ENCODE measurements at places on chromosomes 11 and 22. TPM values are rescaled to one million over a fixed set of nuclear protein-coding genes. Genes with fewer than 3 reads are reported as not detected.

DNA sequence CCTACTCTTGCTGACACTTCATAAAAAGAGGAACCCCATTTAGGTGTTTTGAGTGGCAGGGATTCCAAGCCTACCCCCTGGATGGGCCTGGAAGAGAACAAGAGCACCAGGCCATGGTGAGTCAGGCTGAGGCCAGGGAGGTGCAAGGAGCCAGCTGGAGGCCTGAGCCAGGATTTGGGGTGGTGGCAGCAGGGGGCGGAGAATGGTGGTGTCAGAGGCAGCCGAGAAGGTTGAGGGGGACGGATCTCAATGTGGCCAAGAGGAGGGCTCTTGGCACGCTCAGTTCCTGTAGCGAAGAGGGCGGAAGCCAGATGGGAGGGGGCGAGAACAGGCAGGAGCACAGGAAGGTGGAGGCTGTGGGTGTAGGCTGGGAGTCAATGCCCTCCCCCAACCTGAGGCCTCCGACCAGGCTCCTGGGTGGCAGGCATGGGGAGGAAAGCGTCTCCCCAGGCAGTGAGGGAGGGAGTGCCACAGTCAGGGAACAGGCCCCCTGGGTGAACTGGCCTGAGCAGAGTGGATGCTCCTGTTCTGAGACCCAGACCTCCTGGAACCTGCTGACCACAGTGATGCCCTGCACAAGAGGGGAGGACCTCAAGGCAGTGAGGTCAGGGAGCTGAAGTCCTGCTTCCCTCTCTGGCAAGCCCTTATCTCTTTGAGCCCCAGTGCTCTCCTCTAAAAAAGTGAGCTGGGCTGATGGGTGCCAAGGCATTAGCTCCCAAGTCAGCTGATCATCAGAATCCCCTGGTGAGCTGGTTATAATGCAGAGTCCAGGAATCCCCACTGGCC is 13.9 kb downstream of the RTN4RL2 start:
- H3K4me3 ChIP-seq: no peak overlapping the region
- DNase-seq: no peak
- H3K27me3 ChIP-seq: peaks cover 55% of the 10 kb centered on the region
- no peak overlapping the region for H3K27ac ChIP-seq
- no peaks in the 10 kb centered on the region for H3K36me3 ChIP-seq
- peaks cover 8% of the 10 kb centered on the region for H3K4me1 ChIP-seq

- H3K4me3 ChIP-seq: no peak overlapping the region
- H3K36me3 ChIP-seq: peaks cover 19% of the 10 kb centered on the region
- peaks cover 44% of the 10 kb centered on the region for H3K4me1 ChIP-seq
- no peaks in the 10 kb centered on the region for H3K27me3 ChIP-seq
- no peak overlapping the region for H3K27ac ChIP-seq
Observed at GRCh38 chr11:12502046-12502445, 124.7 kb downstream of the PARVA start.

GRCh38 chr11:15117751-15118150 is 3.0 kb downstream of the INSC start:
- DNase-seq: peak; percentile 57
- no peak overlapping the region for H3K4me3 ChIP-seq
- no peak overlapping the region for H3K27ac ChIP-seq
- H3K36me3 ChIP-seq: no peaks in the 10 kb centered on the region
- peaks cover 11% of the 10 kb centered on the region for H3K4me1 ChIP-seq

- H3K27me3 ChIP-seq: no peaks in the 10 kb centered on the region
- no peak for DNase-seq
- peak overlapping the region; percentile 56 for H3K27ac ChIP-seq
- H3K4me3 ChIP-seq: no peak overlapping the region
- no peaks in the 10 kb centered on the region for H3K36me3 ChIP-seq
- no peaks in the 10 kb centered on the region for H3K4me1 ChIP-seq
Observed at GRCh38 chr11:26580929-26581328, 8.9 kb upstream of the MUC15 start.

DNA sequence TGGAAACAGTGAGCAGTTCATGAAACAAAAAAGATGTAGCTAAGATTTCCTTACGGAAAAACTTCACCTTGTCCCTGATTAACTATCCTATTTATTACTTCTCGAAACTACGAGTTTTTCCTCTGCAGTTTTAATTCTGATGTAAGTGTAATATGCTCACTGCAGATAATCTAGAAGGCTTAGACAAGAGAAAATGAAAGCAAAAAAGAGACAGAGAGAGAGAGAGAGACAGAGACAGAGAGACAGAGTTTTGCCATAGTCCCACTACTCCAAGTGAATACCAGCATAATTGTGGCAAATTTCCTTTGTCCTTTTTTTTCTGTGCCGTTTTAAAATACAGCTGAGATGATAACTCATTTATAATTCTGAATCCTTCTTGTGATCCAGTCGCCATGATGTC is 24.8 kb downstream of the FSHB start:
- no peaks in the 10 kb centered on the region for H3K36me3 ChIP-seq
- H3K4me3 ChIP-seq: no peak overlapping the region
- no peaks in the 10 kb centered on the region for H3K4me1 ChIP-seq
- DNase-seq: no peak
- H3K27ac ChIP-seq: no peak overlapping the region
- no peaks in the 10 kb centered on the region for H3K27me3 ChIP-seq

GRCh38 chr11:72932132-72932570 is 117.9 kb downstream of the ATG16L2 start:
- H3K4me3 ChIP-seq: no peak overlapping the region
- H3K36me3 ChIP-seq: no peaks in the 10 kb centered on the region
- no peak for DNase-seq
- peaks cover 2% of the 10 kb centered on the region for H3K4me1 ChIP-seq

- no peak for DNase-seq
- no peak overlapping the region for H3K4me3 ChIP-seq
- peaks cover 24% of the 10 kb centered on the region for H3K4me1 ChIP-seq
- no peak overlapping the region for H3K27ac ChIP-seq
Observed at GRCh38 chr11:44112091-44112821, 16.8 kb downstream of the EXT2 start.

- H3K4me3 ChIP-seq: no peak overlapping the region
- H3K27ac ChIP-seq: no peak overlapping the region
- peaks cover 14% of the 10 kb centered on the region for H3K4me1 ChIP-seq
- no peak for DNase-seq
- no peaks in the 10 kb centered on the region for H3K27me3 ChIP-seq
Observed at GRCh38 chr11:100640646-100641045, 46.4 kb upstream of the ARHGAP42 start.

DNA sequence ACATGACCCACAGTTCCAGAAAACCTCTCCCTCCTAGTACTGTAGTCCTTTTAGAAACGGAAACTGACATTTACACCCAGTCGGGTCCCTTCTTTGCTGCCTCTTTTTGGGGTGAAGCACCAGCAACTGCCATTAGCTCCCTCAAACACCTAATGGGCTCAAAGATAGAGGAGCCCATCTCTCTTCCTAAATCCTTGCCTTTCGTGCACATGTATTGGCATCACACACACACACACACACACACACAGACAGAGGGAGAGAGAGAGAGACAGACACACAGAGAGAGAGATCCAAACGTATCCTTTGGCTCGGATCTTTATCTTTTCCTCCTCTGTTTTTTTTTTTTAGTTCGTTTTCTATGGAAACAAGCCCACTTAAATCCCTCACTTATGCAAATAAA is 716 bp downstream of the GRM5 start:
- H3K36me3 ChIP-seq: no peaks in the 10 kb centered on the region
- DNase-seq: no peak
- no peaks in the 10 kb centered on the region for H3K4me1 ChIP-seq
- H3K27me3 ChIP-seq: peaks cover 37% of the 10 kb centered on the region
- H3K4me3 ChIP-seq: no peak overlapping the region

GRCh38 chr22:23922921-23923320 is 28.7 kb downstream of the MIF start:
- no peak for DNase-seq
- no peaks in the 10 kb centered on the region for H3K27me3 ChIP-seq
- H3K36me3 ChIP-seq: peaks cover 57% of the 10 kb centered on the region

Gene CREBZF
- 34.8 TPM for total RNA-seq

Gene SERPIND1
- total RNA-seq: 0.46 TPM

Gene GVQW3
- 1.2 TPM for total RNA-seq

All from esophagus muscularis mucosa (tissue), 4 donors.